Epithelial cell of proximal tubule (primary cell): ENCODE measurements at places on chromosomes 6 and 20. TPM values are rescaled to one million over a fixed set of nuclear protein-coding genes. Genes with fewer than 3 reads are reported as not detected.

GRCh38 chr6:130708338-130708737, 118.9 kb upstream of the SMLR1 start:
- DNase-seq: no peak

DNA sequence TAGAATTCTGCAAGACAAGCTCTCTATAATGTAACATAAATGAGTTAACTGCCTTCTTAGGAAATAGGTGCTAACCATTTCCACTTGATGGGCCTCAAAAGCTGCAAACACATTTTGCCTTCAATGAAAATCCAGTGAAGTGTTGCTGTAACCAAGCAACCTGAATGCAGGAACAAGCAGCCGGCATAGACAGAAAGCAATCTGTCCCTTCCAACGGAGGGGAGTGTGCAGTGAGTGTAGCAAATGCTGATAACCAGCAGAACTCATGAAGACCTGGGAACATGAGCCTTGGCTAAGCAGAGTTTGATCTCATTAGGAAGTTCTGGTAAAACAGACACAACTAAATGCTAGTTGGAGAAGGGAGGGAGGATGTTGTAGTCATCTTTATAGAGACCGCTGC, 697.8 kb downstream of the KIF16B start:
- DNase-seq: peak; percentile 23

DNA sequence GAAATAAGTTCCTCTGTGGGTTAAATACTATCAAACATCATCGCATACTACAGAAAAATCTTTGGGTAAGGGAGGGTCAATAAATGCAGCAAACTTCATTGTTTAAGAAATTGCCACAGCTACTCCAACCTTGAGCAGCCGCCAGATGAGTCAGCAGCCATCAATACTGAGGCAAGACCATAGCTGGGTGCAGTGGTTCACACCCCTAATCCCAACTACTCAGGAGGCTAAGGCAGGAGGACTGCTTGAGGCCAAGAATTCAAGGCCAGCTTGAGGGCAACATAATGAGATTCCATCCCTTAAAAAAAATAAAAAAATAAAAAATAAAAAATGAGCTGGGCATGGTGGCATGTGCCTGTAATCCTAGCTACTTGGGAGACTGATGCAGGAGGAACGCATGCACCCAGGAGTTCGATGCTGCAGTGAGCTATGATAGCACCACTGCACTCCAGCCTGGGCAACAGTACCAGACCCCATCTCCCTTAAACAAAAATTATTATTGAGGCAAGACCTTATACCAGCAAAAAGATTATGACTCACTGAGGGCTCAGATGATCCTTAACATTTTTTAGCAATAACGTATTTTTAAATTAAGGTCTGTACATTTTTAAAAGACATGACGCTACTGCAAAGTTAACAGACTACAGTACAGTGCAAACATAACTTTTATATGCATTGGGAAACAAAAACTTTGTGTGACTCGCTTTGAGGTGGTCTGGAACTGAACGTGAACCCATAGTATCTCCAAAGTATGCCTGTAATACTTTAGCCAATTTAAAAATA, 8.8 kb downstream of the SRPK1 start:
- no peak for DNase-seq

GRCh38 chr6:97656706-97657350, 373.8 kb upstream of the MMS22L start:
- no peak for DNase-seq

DNA sequence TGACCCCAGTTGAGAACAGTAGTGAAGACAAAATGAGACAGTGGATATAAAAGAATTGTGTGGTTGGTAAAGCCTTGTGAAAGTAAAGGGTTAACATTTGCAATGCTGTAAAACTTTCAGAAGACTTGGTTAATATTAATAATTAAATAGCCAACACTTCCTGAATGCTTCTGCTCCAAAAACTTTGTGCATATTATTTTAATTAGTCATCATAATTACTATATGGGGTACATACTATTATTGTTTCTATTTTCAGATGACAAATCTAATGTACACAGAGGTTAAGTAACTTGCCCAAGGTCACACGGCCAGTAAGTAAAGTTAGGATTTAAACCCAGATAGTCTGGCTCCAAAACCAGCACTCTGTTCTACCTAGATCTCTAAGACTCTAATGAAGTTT, 291.3 kb downstream of the OGFRL1 start:
- DNase-seq: no peak

GRCh38 chr6:30061858-30062458, 893 bp downstream of the POLR1H start:
- DNase-seq: no peak

- DNase-seq: no peak
These were observed 2.0 kb upstream of the ACTL10 start for GRCh38 chr20:33664762-33665144.

DNA sequence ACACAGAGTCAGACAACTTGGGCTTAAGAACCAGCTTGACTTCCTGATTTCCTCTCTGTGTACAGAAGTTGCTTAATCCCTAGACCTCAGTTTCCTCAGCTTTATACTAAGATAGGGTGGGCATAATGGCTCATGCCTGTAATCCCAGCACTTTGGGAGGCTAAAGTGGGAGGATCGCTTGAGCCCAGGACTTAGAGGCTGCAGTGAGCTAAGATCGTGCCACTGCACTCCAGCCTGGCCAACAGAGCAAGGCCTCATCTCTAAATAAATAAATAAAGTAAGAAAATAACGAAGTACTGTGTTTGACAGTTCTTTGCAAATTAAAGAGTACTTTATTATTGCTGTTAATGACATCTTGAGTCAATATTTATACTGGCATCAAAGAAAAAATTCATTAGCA, 41.7 kb downstream of the CNKSR3 start:
- no peak for DNase-seq

DNA sequence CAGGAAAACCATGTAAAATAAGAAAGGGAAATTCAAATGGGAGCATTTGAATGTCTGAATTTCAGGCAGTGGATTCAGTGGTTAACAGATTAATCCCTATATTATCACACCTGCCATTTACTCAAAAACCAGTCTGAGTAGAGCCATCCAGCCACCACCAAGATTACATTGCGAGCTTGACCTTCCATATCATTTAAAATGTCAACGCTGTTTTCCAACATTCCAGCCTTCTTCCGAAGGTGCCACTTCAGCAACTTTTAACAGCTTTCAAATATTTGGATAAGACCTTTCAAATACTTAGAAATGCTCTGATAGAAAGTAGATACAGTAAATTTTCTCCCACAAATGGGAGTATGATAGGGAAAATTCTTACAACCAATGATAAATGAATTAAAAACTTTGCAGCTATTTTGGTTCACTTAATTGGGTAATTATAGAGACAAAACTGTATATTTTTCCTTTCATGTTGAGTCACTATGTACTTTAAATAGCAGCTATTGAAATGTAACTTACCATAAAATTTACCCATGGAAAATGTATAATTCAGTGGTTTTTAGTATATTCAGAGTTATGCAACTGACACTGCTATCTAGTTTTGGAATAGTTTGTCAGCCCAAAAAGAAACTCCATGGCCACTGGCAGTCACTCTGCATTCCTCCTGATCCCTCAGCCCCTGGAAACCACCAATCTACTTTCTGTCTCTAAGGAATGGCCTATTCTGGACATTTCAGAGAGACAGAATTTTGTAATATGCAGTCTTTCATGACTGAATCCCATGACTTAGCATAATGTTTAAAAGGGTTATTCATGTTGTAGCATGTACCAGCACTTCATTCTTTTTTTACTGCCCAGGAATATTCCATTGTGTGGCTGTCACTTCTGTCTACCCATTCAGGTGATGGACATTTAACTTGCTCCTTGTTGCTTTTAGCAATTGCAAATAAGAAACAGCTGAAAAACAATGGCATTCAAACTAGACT, 21.5 kb downstream of the EZR start:
- no peak for DNase-seq

- no peak for DNase-seq
These were observed 55.3 kb upstream of the JAG1 start for GRCh38 chr20:10728873-10729670.

- no peak for DNase-seq
These were observed 93.4 kb upstream of the FOXP4 start for GRCh38 chr6:41452763-41453162.

DNA sequence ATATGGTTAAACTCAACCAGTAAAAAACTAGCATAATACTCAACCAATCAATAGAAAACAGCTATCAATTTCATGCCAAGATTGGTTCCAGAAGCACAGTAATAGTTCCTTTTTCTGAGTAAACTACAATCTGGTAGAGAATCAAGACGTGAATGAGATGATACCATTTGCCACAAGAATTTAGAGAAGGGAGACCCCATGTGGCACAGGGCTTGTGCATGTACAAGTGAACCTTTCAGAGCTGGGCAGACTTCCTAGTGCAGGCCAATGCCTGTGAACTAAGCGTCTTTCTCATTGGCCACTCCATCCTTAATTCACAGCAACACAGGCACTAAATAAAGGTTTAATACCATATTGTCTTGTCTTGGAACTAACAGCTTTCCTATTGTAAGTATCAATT, 213.5 kb downstream of the RFPL4B start:
- DNase-seq: no peak

GRCh38 chr20:48149902-48150301, 364.6 kb upstream of the SULF2 start:
- no peak for DNase-seq

Gene TMEM200A
- total RNA-seq: 2.1 and 3.3 TPM in 2 replicates

Gene GSTA3
- total RNA-seq: not detected in 2 replicates

Gene SERAC1
- 5.1 and 7.5 TPM in 2 replicates for total RNA-seq

Gene ATAT1
- 6.2 and 8.9 TPM in 2 replicates for total RNA-seq

Gene SCRT2
- total RNA-seq: not detected in 2 replicates

Gene C2
- total RNA-seq: not detected in 2 replicates

Gene KIF13A
- 12.5 and 15.5 TPM in 2 replicates for total RNA-seq

Gene HSPA1L
- total RNA-seq: 0.29 and 0.35 TPM in 2 replicates
